Stimulated activated CD4-positive, alpha-beta T cell treated with anti-CD3 and anti-CD28 coated beads, Interleukin-1b, Interleukin-23, amount 100 ng/mL, for 48 hours (primary cell): ENCODE measurements at places on chromosomes 12 and 14.

DNA sequence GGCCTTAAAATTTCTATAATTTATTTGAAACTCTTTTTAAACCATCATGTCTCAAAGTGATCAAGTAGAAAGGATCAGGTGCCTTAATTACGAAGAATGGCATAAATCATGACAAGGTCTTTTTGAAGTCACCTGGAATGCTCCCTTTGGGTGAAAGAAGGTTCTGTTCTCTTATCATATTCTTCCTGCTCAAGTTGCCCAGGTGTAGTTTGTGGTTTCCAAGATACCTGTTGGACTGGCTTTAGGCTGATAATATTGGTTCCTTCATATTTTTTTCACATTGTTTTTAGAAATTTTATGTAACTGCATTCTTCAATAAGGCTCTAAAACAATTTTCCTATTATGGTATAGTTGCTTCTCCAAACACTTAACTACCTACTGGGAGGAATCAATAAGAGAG, 29.2 kb downstream of the RASSF3 start:
- no peak for DNase-seq

DNA sequence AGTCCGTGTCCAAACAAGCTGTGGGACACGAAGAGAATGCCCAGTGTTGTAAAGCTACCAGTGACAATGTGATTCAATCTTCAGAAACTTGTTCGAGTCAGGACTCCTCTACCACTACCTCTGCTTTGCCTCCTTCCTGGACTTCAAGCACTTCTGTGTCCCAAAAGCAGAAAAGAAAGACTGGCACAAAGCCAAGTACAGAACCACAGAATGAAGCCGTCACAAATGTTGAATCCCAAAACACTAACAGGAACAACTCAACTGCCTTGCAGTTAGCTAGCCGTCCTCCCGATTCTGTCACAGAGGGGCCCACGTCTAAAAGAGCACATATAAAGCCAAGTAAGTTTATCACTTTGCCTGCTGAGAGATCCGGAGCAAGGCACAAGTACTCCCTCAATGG, 284.9 kb downstream of the LRFN5 start:
- DNase-seq = no peak

- no peak for DNase-seq
Measured at GRCh38 chr14:104051092-104051813, 34.2 kb upstream of the ASPG start.

DNA sequence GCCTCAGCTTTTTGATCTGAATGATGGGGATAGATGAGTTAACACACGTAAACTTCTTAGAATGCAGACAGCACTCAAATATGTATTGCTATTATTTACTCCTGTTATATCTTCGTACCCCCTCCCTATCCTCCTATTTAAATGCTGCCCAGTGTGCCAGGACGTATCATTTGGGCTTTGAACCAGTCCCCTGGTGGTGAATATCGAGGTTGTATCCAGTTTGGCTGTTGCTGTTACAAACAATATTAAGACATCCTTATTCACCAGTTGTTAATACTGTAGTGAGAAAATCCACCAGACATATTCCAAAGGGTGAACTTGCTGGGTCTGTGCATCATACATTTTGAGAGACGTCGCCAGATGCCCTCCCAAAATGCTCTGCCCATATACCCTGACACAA, 51.5 kb upstream of the FOXN3 start:
- no peak for DNase-seq

DNA sequence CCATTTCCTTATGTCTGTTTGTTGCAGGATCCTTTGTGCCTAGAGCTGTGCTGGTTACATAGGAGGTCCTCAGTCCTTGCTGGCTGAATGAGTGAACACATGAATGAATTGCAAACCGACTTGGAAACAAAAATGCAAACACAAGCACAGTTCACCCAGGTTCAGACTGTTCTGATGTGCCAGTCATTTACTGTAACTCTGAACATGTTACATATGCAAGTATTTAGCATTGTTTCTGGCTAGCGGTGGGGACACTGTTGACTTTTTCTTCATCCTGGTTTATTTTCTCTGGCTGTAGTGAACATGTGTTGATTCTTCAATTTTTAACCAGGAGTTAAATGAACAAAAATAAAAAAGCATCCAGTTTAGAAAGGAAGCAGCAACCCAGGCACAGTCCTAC, 33.4 kb downstream of the TSPAN9 start:
- no peak for DNase-seq

DNA sequence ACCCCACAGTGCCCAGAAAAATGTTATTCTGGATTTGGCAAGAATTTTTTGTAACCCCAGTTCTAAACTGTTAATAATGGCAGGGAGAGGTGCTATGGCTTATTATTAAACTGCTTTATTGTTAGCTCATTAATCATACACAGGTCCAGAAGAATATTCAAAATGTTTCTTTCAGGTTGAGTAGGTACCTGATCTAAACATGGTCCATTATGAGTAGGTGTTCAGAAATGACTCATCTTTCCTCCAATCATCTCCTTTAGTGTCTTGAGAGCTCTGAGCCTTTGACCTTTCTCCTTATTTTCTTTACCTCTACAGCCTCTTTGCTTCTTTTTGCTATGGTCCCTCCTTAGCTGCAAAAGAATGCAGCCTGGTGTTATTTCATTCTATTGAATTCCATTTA, 211.0 kb upstream of the GARIN6 start:
- no peak for DNase-seq

DNA sequence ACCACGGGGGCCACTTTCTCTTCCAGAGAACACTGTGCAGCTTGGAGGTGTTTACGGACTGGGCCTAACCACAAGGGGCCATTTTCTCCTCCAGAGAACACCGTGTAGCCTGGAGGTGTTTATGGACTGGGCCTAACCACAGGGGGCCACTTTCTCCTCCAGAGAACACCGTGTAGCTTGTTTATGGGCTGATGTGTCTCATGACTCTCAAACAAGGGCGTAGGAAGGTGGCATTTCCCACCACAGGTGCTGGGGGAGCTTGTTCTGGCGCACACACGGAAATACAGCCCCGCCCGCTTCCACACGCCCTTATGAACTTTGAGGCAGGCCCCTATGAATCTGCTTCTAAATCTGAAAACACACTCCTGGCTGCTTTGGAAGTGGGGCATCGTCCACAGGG, 174.6 kb upstream of the SFSWAP start:
- DNase-seq = peak; percentile 44

DNA sequence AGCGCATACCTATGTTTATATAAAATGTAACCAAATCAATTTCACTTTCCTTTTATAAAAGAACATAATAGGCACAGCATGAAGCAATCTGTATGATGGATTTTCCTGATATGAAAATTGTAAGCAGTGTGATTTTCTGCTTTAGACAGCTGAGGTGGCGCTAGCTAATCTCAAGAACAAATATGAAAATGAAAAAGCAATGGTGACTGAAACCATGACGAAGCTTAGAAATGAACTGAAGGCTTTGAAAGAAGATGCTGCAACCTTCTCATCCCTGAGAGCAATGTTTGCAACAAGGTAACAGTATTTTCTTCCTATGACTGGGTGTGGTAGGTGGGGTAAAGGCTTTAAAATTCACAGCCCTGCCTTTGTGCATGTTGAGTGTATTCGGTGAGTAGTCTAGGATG, 65.0 kb upstream of the FGD4 start:
- no peak for DNase-seq
